ENCODE measurements at places on chromosomes 2 and 18. TPM values are rescaled to one million over a fixed set of nuclear protein-coding genes. Genes with fewer than 3 reads are reported as not detected.

- no peak for DNase-seq
Observed at GRCh38 chr2:68057658-68058396, 5.0 kb downstream of the C1D start.

GRCh38 chr2:189134485-189134884, 45.1 kb downstream of the COL5A2 start:
- DNase-seq, result no peak

DNA sequence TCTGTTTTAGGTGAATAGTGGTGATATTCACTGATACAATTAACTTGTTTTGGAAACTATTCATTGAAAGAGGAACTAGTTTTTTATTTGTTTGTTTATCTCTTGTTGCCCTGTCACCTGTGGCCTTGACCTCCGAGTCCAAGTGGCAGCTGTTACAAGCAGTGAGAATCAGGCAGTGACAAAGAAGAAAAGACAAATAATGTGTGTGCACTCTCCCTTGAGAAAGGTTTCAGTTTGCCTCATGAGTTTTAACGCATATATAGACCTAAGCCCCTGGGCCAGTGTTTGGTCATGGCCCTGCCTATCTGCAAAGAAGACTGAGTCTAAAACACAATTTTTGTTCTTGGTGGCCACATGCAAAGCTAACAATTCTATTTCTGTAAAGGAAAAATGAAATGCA, 15.3 kb downstream of the KYNU start:
- no peak for DNase-seq

DNA sequence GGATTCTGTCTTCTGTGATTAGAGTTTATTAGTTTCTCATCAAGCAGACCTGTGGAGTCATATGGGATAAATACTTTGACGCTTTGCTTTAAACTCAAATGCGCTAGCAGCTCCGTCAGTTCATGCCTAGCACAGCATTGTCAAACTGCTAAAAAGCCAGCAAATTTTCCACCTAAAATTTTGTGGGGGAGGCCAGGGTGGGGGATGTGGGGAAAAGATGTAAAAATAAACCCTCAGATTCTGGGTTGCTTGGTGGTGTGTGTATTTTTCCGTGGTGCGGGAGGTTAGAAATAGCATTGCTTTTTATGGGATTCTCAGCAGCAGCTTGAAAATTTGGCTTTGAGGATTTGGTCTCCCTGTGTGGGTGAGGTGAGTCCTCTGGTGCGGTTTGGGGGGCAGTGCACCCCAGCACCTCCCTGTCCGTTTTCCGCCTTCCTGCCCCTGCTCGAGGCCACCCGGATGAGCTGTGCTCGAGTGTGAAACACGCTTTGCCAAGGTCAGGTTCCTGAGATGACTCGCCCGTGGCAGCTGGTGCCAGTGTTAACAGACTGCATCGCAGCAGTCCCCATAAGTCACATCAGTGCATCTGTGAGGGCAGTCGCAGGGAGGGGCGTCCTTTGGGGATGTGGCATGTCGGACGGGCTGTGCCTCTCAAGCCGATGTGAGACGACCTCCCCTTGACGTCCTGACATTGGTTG, 65.9 kb downstream of the LDLRAD4 start:
- DNase-seq, result peak; percentile 87

DNA sequence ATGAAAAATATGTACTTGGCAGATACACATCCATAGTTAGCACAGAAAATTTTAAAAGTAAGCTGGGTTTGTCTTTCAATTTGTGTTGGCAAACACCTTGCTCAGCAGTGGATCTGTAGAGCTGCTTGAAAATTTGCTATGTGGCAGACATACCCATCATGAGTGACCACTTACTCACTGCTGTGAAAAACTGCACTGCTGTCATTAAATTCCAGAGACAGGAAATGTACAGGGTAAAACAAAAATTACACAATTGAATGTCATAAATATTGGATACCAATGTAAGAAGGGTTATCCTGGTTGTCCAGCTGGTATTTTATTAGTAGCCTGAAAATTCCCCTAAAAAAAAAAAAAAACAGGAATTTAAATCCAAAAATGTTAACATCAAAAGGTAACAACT, 24.5 kb downstream of the NIF3L1 start:
- DNase-seq, result no peak

GRCh38 chr18:394987-395362, 105.5 kb downstream of the COLEC12 start:
- DNase-seq, result peak; percentile 77

- DNase-seq, result no peak
Observed at GRCh38 chr2:121038891-121039616, 245.9 kb downstream of the TFCP2L1 start.

GRCh38 chr2:18491577-18491976, 68.9 kb downstream of the RDH14 start:
- no peak for DNase-seq

GRCh38 chr18:42268798-42269197, 313.8 kb downstream of the PIK3C3 start:
- no peak for DNase-seq

GRCh38 chr2:600542-601386, 76.4 kb downstream of the TMEM18 start:
- DNase-seq, result peak; percentile 72

DNA sequence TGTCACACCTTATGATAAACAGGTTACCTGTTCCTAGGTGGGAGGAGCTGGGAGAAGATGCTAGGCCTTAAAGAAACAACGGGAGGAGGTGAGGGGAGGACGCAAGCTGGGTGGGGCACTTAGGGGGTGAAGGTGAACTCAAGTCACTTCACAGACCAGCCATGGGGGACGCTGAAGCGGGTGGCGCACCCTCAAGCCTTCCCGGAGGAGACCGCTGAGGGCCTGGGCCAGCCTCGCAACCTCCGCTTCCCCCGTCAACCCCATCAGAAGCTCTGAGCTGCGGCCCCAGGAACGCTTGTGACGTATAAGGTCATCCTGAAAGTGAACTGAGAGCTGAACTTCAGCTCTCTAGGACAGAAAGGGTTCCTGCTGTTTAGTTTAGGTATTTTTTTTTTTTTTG, 133.5 kb downstream of the MBP start:
- peak; percentile 63 for DNase-seq

DNA sequence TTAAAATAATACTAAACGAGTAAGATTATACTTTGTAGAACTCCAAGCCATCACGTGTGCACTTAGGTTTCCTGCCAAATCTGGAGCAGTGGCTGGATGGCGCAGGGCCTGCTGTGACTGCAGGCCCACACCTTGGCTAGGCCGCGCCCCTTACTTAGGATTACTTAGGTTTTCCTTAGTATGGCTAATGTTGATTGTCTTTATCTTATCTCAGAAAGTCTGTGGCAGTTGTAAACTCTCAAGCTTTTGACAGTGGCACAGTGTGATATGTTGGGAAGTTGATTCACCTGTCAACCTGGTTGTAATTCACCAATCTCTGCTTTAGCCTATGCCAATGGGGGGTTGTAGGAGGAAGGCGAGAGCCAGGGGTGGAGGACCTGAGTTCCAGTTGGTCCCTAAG, 208.4 kb downstream of the ZNF407 start:
- no peak for DNase-seq

DNA sequence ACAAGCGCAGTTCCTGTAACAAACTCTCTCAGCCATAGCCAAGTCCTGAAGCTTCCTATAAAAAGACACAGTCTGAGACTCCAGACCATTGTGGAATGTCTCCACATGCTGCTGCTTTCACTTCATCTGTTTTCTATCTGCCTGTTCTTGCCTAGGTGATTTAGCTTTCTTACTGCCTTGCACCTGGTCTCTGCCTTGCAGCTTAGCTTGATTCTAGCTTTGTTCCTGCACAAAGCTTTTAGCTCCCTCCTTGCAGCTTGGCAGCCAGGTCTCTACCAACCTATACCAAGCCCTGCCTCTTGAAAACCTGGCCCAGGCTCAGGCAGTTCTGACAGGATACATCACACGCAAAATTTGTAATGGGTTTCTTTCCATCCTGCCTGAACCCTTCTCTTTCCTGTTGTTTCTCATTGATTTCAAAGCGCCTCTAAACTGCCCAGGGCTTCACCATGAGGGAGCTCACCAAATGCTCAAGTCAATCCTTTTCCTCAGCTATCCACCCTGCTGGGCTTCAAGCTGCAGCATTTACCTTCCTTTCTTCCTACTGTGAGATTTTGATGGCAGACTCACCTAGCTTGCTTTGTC, 941.3 kb upstream of the NXPH2 start:
- DNase-seq, result no peak

- no peak for DNase-seq
Observed at GRCh38 chr2:74864728-74865722, 31.1 kb downstream of the HK2 start.

GRCh38 chr2:12300019-12300602, 416.6 kb upstream of the TRIB2 start:
- no peak for DNase-seq

DNA sequence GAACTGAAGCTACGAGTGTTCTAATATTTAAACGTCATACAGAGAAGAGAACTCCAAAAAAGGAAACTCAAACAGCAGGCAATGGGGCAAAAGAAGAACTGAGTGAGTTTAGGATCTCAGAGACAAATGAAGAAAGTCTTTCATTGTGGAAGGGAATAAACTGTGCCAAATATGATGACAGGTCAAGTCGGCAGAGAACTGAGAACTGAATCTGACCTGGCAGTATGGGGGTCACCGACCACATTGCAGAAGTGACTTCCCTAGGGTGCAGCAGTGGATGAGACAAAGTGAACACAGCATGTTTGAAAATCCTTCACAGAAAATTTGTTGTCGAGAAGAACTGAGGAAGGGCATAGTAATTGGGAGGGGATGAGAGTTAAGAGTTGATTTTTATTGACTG, 55.9 kb downstream of the TTC21B start:
- DNase-seq, result peak; percentile 47

DNA sequence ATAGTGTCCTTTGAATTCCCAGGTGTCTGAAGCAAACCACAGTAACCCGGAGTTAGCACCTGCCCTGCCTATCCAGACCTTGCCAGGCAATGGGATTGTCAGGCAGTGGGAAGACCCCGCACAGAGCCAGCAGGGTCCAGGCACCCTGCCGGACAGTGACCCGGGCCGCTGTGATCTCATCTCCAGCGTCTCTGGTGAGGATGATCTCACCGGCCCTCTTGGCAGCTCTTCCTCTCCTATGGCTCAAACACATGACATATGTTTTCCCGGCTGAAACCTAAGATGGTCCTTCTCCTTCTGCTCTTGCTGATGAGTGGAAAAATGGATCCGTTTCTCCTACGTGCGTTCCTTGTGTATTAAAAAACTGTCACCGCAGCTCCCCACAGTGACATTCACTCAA, 75.1 kb downstream of the ACOXL start:
- DNase-seq, result no peak

DNA sequence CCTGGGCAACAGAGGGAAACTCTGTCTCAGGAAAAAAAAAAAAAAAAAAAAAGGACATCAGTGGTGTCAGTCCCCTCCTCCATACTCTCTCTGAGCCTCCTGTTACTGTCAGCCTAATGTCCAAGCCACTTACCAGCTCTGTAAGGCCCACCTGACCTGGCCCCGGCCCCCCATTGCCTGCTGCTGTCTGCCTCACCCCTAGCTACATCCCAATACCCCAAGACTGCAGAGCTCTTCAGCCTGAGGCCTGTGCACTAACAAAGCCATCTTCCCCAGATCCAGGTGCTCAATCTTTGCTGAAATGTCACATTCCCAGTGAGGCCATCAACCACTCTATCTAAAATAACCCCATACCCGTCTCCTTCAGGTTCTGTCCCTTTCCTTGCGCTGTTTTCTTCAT, 5.7 kb downstream of the ARMC9 start:
- no peak for DNase-seq

- DNase-seq, result no peak
Observed at GRCh38 chr2:201628545-201628944, 14.8 kb downstream of the TMEM237 start.

DNA sequence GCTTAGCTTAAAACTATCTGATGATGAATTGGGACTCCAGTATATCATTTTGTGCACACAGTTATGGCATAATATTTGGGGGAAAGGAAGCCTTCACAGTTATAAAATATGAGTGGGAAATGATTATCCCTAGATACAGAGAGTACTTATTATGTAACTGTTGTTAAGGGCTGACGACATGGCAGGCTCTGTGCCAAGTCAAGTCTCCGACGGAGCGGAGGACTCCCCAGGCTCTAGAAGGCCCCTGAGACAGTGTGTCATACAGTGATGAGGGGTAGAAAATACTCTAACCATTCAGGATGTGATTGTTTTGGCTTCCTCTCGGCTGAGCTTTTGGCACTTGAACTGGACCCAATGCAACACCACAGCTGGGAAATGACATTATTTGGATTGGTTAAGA, 211.8 kb downstream of the SLC8A1 start:
- DNase-seq, result peak; percentile 93

DNA sequence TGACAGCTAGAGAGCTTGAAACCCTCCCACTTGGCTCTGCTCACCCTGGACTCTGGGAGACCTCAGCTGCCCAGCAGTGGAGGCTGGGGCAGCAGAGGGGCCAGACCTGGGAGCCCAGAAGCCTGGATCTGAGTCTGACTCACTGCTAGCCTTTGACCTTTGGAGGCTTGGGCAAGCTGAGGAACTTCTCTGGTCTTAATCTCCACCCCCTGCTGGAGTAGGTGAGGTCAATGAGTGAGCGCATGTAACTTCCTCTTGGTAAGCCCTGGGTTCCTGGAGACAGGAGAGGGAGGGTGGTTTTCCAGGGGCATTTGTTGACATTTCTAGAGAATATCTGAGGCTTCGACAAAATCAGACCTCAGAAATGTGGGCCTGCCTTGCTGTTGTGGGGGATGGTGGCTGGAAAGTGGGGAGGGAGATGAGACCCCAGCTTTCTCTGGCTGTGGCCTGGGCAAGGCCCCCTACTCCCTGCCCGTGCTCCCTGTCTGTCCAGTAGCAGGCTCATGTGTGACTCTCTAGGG, 73.0 kb upstream of the YWHAQ start:
- DNase-seq, result no peak

DNA sequence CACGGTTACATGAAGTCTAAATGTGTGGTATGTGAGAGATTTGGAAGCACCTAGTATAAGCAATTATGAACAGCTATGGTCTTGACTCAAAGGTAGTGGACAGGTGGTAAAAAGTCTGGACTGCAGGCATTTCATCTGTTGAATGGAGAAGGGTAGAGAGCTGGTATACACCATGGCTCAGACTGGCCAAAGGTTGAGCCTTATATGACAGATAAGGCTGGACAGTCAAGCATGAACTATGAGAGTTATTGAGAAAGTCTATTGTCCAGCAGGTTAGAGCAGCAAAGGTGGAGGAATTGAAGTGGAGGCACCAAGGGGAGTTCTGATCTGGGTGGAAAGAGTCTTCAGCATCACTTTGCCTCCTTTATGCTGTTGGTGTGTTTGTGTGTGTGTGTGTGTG, 346.7 kb upstream of the SLC14A2 start:
- no peak for DNase-seq

- DNase-seq, result no peak
Observed at GRCh38 chr2:211086049-211086448, 529.6 kb downstream of the CPS1 start.

DNA sequence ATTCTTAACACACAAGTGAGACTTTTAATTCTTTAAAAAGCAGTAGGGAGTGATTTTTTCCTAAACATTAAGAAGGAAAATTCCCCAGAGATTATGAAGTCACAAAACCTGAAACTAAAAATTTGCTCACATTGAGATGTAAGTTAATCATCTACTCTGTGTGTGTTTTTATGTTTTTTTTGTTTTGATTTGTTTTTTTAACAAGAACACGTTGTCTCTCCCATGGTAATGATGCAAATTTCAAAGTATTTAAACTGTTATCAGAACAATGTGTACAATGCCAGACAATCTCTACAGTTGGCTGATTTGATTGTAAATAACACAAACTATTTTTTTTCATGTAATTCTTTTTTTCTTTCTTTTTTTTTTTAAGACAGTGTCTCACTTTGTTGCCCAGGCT, 71.5 kb downstream of the COLEC12 start:
- no peak for DNase-seq

Gene CXCR4
- 23.7 TPM for total RNA-seq

Gene MAT2A
- total RNA-seq, result 193 TPM

Gene DSG1
- total RNA-seq, result not detected

Gene RTP5
- total RNA-seq, result not detected

Gene ANKRD36B
- 36.4 TPM for total RNA-seq

Gene PRSS56
- total RNA-seq, result not detected

Gene GALM
- 8.6 TPM for total RNA-seq

Measured in aorta (tissue), 5 donors.